ENCODE measurements at places on chromosomes 2 and 18.
A peak's percentile ranks its signal among the peaks of the same experiment; 100 is the strongest.

DNA sequence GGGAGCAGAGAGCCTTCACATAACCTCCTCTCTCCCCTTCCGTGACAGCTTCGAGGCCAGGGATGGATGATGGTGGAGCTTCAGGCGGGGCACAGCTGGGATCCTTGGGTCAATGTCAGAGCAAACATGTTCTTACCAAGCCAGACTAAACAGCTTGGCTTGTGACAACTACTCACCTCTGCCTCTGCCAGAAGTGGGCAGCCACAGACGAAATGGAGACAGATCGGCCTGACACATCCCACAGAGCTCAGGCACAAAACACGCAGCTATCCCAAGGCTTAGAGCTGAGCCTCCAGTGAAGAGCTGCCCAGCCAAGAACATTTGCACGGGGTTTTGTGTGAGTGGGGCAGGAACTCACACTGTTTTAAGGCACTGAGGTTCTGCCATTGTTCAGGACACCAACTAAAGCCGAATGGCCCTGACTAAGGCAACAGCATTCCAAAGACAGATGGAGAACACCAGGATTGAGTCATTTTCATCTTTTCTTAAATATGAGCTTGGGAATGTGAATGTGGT is 12.8 kb downstream of the PXDN start:
- peak; percentile 58 for DNase-seq

- DNase-seq, result peak; percentile 32
Measured at GRCh38 chr2:127039387-127040031, 67.4 kb downstream of the BIN1 start.

- DNase-seq, result no peak
Measured at GRCh38 chr2:190545093-190545492, 10.6 kb upstream of the NEMP2 start.

DNA sequence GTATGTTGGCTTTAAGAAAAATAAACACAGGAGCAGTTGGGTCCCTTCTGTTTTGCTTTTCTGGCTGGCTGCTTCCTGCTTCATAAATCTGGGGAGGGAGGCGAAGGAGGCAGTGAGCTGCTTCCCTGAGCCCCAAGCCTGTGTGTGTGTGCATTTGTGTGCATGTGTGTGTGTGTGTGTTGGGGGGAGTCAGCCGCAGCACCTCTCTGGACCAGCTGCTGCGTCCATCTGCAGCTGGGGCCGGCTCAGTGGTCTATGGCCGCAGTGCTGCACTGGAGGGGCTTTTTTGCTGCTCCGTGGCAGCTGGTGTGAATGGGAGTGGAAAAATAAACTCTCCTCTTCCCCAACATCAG is 192.3 kb downstream of the RNF144A start:
- DNase-seq, result no peak

DNA sequence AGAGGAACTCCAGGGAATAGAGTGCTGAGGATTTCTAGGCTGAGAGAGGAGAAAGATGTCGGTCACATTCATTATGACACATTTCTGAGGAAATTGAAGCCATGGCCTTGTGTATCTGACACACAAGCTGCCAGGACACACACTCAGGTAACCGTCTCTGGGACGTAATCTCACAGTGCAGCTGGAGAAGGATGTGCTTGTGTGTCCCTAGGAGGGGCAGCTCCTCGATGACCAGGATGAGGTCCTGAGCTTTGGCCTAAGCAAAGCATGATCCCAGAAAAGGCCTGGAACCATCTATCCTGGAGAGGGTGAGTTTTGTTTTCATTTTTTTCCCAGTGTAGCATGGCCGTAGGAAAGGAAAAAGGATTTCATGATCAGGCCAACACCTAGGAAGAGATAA is 102.2 kb downstream of the CAPN13 start:
- DNase-seq, result no peak

- DNase-seq, result no peak
Measured at GRCh38 chr2:181235683-181236459, 221.3 kb upstream of the ITGA4 start.

DNA sequence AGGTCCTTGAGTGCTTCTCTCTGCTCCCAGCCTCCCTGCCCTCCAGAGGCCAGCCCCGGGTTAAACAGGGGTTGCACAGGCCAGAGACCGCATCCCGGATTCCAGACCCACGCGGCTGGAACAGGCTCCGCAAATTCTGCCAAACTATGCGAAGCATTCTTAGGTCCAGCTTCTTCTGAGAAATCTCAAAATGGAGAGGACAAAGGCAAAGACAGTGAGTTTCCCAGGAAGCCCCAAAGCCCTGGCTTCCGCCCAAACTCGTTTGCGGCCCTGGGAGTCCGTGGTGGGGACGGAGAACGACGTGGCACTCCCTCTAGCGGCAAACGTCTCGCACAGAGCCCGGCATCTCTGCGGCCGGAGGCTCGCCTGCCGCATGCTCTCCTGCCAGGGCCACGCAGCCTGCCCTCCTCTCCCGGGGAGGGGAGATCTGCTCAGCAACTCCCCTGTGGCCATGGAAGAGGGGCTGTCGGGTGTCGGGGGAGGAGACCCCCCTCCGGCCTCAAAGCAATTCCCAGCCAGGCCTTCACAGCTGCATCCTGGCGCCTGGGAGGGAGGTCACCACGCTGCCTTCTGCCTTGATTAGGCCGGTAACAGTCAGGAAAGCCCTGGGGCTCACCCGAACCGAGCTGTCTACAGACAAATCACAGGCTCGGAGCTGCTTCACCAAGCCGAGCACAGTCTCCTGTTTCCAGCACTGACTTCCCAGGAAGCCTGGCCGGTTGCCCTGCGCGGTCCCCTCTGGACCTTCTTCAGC is 33.4 kb upstream of the KLHL29 start:
- peak; percentile 89 for DNase-seq

DNA sequence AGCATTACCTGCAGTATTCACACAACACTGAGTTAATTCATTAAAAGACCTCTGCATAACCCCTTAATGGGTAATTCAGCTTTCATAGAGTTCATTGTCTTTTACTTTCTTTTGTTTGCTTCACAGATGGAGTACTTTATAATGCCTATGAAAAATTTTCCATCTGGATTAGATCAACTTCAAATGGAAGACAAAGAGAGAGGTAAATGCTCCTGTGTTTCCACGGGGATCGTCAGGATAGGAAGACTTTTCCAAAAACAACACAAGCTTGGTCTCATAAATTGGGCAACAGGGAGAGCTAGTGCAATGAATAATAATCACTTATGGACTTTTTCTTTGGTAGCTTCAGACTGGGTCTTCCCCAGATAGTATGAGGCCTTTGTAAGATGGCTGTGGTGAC is 100.7 kb downstream of the ICOS start:
- DNase-seq, result no peak

DNA sequence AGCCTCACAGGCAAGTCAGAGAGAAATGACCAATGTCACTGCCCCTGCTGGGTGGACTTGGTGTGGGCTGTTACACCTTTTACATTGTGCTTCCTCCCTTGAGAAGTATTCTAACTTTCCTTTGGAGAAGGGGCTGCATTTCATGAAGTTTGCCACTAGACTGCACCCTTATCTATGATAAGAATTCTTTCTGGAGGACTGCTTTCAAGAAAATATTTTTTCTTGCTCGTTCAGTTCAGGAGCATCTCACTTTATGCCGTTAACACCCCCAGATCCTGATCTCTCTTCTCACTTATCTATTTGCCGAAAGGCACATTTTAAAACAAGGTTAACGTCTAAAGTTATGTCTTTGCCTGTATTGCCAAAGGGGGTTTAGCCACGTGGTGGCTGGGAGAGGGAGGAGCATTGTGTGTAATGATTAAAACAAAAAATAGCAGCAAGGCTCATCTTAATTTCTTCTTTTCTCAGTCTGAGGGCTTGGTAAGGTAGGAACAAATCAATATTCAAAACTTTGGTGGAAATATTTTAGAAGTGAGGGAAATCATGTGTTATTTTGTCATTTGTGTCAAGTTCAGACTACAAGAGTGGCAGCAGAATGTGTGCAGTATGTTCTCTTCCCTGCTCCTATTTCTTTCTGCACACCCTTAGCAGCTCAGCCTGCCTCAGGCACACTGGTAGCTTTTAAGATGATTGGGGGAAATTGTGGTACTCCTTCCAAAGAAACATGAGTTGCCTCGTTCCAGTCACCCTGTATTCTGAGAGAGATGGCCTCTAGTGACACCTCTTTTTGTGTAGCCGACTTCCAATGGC is 1.6 kb upstream of the IGFBP5 start:
- no peak for DNase-seq

DNA sequence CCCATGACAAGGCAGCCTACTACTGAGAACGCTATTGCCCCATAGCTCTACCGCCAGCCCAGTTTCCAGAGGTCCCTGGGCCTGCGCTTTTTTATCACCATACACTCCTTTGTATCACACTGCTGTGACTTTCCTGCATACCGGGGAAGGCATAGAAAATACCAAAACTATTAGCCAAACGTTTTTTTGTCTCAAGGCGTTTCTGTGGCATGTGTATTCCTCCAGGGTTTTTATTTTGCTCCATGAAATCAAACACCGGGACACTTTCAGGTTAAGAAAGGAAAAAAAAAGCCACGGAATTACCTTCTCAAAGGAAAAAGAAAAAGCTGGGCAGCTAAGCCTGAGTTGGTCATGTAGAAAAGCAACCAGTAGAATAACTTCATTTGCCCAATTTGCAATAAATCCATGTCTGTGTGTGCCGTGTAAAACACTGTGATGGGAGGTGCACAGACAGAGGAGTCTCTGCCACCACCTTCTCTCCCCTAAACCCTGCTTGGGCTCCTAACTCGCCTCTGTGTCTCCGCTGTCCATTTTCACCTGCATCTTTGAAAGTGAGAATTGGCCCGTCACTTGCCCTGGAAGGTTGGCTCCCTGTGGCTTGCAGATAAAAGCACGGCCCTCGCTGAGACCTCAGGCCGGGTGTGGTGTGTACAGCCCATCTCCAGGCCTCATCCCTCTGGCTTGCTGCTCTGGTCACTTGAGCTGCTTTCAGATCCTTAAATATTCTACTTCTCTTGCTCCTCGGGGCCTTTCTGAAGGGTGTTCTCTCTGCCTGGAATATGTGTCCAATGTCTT is 1.7 kb downstream of the AMER3 start:
- no peak for DNase-seq

GRCh38 chr2:54183972-54184371 is 68.6 kb downstream of the ACYP2 start:
- DNase-seq, result no peak

DNA sequence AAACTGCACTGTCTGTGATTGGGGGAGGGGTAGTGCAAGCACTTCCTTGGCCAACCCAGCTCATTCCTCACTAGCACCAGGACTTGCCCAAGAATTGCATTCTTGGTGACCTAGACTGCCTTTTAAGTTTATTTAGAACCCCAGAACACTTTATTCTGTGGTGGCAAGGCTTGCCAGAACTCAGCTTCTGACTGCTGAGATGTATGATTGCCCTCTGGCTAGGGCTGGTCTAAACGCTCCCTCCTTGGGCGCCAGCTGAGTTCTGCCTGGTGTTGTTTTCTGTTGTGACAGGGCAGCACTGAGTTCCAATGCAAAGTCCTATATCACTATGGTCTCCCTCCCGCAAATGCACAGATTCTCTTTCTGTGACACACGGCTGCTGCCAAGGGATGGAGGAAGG is 247.7 kb downstream of the ZNF385B start:
- no peak for DNase-seq

DNA sequence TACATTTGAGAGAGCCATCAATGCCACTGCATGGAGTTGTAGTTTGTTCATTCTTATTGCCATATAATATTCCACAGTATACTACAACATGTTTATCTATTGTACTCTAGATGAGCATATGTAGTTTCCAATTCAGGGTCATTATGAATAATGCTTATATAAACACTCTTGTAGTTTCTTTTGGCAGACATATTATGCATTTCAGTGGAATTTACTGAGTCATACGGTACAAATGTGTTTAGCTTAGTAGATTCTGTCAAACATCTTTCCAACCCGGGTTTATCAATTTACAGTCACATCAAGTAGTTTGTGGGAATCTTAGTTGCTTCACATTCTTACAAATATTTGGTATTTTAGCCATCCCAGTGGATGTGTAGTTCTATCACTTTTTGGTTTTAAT is 161.1 kb downstream of the KCNH7 start:
- no peak for DNase-seq
